ENCODE measurements at places on chromosomes 3 and 15. TPM values are rescaled to one million over a fixed set of nuclear protein-coding genes. Genes with fewer than 3 reads are reported as not detected.

DNA sequence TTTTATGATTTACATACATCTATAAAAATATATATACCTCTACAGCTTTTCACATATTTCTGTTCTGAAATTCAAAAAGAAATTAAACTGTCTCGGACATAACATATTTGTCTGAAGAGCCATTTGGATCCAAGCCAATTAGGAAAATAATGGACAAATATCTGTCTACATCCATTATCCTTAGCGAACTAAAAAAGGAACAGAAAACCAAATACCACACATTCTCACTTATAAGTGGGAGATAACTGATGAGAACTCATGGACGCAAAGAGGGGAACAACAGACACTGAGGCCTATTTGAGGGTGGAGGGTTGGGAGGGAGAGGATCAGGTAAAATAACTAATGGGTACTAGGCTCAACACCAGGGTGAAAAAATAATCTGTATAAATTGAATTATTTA lies 829.4 kb upstream of the ALCAM start:
- DNase-seq, result no peak
- no peaks in the 10 kb centered on the region for H3K36me3 ChIP-seq
- no peaks in the 10 kb centered on the region for H3K27me3 ChIP-seq
- H3K4me1 ChIP-seq, result no peaks in the 10 kb centered on the region
- H3K4me3 ChIP-seq, result no peak overlapping the region
- H3K27ac ChIP-seq, result no peak overlapping the region

- H3K27me3 ChIP-seq, result no peaks in the 10 kb centered on the region
- H3K27ac ChIP-seq, result no peak overlapping the region
- no peaks in the 10 kb centered on the region for H3K36me3 ChIP-seq
These were observed 503.4 kb upstream of the MDFIC2 start for GRCh38 chr3:70815817-70816216.

- no peaks in the 10 kb centered on the region for H3K27me3 ChIP-seq
- H3K4me3 ChIP-seq, result no peak overlapping the region
- H3K36me3 ChIP-seq, result no peaks in the 10 kb centered on the region
- H3K27ac ChIP-seq, result no peak overlapping the region
These were observed 139.3 kb downstream of the NFKBIZ start for GRCh38 chr3:101988596-101988995.

DNA sequence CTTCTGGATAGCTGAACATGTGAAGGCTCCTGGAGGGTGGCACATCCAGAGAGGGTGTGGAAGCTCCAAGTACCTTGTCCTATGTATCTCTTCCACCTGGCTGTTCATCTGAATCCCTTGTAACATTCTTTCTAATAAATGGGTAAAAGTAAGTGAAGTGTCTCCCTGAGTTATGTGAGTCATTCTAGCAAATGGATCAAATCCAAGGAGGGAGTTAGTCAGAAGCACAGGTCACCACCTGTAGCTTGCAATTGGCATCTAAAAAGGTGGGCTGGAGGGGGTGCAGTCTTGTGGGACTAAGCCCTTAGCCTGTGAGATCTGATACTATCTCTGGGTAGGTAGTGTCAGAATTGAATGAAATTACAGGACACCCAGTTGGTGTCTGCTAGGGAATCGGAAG lies 71.0 kb downstream of the WWTR1 start:
- H3K4me3 ChIP-seq, result no peak overlapping the region
- no peaks in the 10 kb centered on the region for H3K27me3 ChIP-seq
- no peak overlapping the region for H3K27ac ChIP-seq
- peaks cover 21% of the 10 kb centered on the region for H3K4me1 ChIP-seq

DNA sequence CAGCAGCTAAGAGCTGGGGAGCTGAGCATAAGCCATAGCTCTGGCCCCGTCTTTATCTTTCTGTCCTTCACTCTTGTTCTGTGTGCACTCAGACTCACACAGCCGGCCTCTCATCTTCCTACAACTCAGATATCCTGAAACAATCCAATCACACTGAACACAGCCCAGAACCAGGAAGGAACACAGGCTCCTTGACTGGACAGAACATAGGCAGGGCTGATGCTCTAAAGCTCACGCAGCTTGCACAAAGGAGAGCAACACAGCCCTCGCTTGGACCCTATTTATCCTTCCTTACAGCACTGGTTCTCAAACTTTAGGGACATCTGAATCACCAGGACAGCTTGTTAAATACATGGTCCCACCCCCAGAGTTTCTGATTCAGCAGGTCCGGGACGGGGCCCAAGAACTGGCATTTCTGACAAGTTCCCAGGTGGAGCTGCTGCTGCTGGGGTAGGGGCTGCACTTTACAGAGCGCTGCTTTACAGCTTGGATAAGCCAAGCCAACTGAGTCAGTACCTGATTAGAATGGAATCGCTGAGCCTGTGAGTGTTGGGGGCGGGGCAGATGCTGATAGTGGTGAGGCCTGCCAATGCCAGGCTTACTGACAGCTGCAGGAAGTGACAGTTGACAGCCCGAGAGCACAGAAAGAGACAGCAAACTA lies 65.1 kb downstream of the MRPL46 start:
- H3K27ac ChIP-seq, result no peak overlapping the region
- no peak overlapping the region for H3K4me3 ChIP-seq
- no peak for DNase-seq
- H3K27me3 ChIP-seq, result no peaks in the 10 kb centered on the region
- H3K4me1 ChIP-seq, result no peaks in the 10 kb centered on the region
- no peaks in the 10 kb centered on the region for H3K36me3 ChIP-seq

DNA sequence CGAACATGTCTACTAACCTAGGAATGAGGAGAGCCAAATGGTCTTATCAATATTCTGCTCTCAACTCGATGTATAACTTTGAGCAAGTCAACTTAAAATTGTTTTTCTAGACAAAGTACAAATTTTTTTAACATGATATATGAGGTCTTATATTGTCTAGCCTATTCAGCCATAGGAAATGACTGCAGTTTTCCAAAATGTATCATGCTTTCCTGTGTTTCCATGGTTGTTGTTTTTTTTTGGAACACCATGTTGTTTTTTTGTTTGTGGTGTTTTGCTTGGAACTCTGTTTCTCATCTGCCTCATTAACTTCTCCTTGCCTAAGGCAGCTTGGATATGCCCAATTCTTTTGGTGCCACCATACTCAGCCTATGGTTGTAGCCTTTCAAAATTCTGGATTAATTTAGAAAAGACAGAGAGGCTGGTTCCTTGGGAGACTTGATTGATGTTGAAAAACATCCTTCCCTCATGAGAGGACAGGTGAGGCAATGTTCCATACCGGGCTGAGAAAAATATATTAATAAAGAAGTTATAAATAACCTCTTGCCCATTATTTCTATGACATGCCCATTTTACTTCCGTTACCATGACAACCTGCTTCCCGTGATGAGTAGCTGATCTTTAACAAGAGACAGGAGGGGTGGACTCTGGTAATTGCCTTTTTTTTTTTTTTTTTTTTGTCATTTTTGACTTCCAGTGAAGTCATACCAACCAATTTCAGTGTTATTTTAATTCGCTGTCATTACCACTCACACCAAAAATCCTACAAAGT lies 687.9 kb upstream of the GRM7 start:
- H3K4me3 ChIP-seq, result no peak overlapping the region
- no peaks in the 10 kb centered on the region for H3K36me3 ChIP-seq
- H3K27ac ChIP-seq, result no peak overlapping the region
- no peak for DNase-seq
- no peaks in the 10 kb centered on the region for H3K27me3 ChIP-seq
- no peaks in the 10 kb centered on the region for H3K4me1 ChIP-seq

DNA sequence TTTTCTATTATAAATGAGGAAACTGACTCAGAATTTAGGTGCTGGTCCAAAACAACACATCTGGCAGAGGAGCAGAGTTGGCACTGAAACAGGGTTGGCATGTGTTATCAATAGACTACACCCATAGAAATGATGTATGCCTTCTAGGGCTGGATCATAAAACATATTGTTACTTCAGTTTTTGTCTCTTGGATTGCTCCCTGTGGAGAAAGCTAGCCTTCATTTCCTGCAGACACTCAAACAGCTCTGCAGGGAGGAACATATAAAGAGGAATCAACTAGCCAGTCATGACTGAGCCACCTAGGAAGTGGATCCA lies 507 bp upstream of the MRPL3 start:
- H3K36me3 ChIP-seq, result no peaks in the 10 kb centered on the region
- H3K4me1 ChIP-seq, result no peaks in the 10 kb centered on the region
- no peaks in the 10 kb centered on the region for H3K27me3 ChIP-seq
- H3K27ac ChIP-seq, result peak overlapping the region; percentile 78

- no peaks in the 10 kb centered on the region for H3K36me3 ChIP-seq
- no peak overlapping the region for H3K27ac ChIP-seq
- H3K27me3 ChIP-seq, result no peaks in the 10 kb centered on the region
These were observed 18.2 kb downstream of the SLC9A9 start for GRCh38 chr3:143830063-143830462.

Gene NOX5
- 0.33 TPM for total RNA-seq

Gene STRIT1
- total RNA-seq, result not detected

Gene LRRIQ4
- total RNA-seq, result under 0.01 TPM

Gene MESP1
- 1.3 TPM for total RNA-seq

All from fibroblast of lung (primary cell).